Bronchial epithelial cell (primary cell): ENCODE measurements at places on chromosomes 3 and 15.

GRCh38 chr15:85825118-85825517 lies 30.4 kb upstream of the KLHL25 start:
- DNase-seq = no peak

GRCh38 chr15:48939648-48940047 lies 24.1 kb downstream of the SHC4 start:
- DNase-seq = peak; percentile 90

DNA sequence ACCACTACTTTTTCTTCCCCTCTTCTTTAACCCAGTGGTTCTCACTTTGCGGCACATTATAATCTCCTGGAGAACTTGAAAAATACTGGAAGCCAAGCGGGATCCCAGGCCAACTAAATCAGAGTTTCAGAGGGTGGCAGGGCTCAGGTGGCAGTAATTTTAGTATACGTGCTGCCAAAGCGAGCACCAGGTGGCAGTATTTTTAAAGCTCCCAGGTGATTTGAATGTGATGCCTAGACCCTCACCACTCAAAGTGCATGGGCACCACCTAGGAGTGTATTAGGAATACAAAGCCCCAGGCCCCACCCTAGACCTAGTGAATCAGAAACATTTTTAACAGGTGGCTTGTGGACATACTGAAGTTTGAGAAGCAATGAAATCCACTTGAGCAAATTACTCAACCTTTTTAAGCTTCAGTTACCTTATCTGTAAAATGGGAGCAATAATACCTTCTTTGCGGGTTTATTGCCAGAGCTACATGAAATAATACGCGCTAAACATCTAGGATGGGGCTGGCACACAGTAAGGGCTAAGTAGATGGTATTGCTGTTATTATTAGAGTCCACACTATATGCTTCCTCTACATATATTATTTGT lies 8.3 kb downstream of the B3GALNT1 start:
- peak; percentile 24 for DNase-seq

GRCh38 chr3:138468886-138469285 lies 34.5 kb downstream of the ESYT3 start:
- no peak for DNase-seq

GRCh38 chr15:99212406-99212805 lies 37.0 kb downstream of the TTC23 start:
- no peak for DNase-seq

DNA sequence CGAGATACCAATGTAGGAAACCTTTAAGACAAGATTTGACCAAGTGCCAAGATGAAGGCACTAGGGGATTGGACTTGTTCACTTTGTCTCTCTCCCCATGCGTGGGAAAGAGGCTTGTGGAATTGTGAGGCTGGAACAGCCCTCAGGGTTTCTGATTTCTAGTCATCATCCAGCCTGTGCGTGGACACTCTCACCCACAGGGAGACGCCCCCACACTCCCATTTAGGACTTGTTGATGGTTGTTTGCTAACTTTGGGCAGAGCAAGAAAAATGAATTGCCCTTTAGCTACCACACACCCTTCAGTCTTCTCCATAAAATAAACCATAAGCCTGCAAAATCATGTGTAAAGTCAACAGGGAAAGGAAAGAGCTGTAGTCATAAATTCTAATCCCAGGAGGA lies 18.4 kb downstream of the ACKR2 start:
- DNase-seq = peak; percentile 58
